ENCODE measurements at places on chromosomes 7 and 10.

DNA sequence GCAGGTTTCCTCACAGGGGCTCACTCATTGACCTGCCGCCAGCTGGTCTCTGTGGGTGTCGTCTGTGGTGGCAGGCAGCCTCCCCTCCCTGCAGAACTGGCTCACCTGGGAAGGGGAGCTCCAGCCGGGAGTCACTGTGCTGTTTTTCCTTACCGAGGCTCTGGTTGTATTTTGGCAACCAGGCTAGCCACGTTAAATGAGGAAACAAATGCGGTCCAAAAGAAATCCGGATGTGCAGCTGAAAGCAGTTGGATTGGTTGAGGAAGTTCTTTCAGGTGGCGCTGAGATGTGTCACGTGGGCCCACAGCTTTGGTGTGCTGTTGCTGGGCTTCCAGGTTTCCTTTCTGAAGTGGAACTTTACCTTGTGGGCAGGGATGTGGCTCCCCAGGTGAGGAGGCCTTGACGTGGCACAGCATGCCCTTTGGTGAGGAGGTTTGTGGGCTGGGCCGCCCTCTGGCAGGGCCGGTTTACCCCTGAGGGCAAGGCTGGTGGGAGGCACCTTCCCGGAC is 14.2 kb downstream of the MTURN start:
- no peak for DNase-seq

DNA sequence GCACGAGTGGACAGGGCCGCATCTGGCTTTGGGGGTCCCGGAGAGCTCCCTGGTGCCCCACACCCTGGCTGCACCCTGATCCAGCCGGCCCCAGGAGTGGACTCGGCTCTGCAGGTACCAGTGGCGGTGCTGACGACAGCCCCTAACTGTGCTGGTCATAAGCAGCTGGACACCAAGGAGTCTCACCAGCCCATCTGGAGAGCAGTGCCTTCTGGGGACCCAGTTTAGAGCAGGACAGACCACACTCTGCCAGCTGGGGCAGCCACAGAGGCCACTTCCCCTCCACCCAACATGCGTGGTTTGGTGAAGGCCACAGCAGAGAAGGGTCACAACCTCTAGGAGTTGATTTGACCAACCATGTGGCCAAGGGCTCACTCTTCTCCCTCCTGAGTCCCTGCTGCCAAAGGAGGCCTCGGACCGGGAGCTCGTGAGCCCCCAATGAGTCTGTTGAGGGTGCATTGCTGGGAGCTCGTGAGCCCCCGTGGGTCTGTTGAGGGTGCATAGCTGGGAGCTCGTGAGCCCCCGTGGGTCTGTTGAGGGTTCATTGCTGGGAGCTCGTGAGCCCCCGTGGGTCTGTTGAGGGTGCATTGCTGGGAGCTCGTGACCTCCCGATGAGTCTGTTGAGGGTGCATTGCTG is 16.0 kb upstream of the INPP5A start:
- DNase-seq, result peak; percentile 42

DNA sequence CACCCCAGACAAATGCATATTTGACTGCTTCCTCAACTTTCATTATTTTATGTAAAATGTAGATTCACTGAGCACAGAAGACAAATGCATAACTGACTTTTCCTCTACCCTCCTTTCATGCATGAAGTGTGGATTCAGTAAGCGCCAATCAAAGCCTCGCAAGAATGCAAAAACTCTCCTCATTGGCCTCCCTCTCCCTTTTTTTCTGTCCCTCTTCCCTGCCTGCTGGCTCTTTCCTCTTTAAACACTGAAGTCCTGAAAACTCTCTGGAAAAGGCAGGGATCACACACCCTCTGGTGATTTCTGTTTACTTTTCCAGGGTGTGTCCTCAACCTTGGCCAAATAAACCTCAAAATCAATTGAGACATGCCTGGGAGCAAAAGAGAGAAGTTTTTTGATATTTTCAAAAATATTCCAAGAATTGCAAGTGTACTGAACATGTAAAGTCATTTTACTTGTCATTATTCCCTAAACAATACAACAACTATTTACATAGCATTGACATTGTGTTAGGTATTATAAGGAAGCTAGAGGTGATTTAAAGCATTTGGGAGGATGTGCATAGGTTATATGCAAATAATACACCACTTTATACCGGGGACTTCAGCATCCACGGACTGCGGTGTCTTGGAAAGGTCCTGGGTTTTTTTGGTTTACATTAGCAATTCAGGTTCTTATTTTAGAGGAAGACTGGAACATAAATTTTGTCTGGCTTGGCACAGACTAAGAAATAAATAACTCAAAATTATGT is 71.4 kb downstream of the SEC61G start:
- DNase-seq, result no peak

DNA sequence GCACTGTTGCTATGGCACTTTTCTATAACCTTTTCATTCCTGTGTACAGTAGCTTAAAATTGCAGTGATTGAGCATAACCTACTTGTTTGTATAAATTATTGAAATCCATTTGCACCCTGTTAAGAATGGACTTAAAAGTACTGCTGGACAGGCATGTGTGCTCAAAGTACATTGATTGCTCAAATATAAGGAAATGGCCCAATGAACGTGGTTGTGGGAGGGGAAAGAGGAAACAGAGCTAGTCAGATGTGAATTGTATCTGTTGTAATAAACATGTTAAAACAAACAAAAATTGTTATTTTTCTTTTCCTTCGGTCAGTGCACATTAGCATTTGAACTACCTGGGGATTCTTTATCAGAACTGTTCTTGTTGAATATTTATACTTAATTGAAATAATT is 57.1 kb upstream of the BAMBI start:
- no peak for DNase-seq

- DNase-seq, result no peak
Observed at GRCh38 chr7:155928583-155928982, 116.3 kb upstream of the SHH start.

All from right lobe of liver (tissue), 6 donors.